ENCODE measurements at places on chromosomes 12 and 14.

GRCh38 chr12:43742106-43742505 lies 16.5 kb downstream of the PUS7L start:
- no peak for DNase-seq

- DNase-seq: no peak
These were observed 4.4 kb downstream of the DLK1 start for GRCh38 chr14:100731011-100731670.

- DNase-seq: no peak
These were observed 411.4 kb upstream of the LMO3 start for GRCh38 chr12:17017402-17017801.

DNA sequence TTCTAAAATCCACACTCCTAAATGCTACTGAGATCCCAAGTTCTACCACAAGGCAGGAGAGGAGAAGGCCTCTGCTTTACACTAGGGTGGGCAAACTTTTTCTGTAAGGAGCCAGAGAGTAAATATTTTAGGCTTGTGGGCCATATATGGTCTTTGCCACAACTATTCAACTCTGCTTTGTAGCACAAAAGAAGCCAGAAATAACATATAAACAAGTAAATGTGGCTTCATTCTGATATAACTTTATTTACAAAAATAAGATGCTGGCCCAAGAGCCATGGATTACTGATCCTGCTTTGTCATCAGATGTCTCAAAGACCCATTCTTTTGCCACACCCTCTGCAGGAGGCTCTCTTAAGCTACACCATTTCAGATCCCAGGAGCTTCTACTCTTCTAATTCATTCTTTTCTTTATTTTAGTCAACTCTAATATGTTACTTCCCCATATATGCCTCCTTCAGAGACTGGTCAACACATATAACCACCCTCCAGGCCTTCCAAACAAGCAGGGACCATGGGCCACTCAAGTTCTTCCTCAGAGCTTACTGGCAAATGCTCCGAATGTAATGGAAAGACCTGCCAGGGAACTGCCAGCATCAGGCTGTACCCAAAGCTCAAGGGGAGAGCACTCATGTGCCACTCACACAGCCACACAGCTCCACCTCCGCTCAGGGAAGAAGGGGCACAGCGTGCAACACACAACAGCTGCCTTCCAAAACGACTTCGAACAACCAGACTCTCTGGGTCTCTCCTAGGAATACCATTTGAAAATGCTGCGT lies 15.6 kb downstream of the APPL2 start:
- no peak for DNase-seq

DNA sequence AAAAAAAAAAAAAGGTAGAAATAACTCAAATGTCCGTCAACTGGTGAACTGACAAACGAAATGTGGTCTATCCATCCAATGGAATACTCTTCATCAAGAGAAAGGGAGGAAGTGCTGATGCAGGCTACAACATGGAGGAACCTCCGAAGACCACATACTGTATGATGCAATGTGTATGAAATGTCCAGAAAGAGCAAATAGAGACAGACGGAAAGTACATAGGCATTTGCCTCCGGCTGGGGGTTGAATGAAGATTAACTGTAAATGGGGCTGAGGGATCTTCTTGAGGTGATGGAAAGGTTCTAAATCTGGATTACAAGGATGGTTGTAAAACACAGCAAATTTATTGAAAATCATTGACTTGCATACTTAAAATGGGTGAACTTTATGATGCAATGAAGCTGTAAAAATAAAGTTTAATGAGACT lies 35.4 kb downstream of the DLK1 start:
- DNase-seq: no peak

GRCh38 chr12:24550609-24551008 lies 398.3 kb downstream of the BCAT1 start:
- DNase-seq: no peak

DNA sequence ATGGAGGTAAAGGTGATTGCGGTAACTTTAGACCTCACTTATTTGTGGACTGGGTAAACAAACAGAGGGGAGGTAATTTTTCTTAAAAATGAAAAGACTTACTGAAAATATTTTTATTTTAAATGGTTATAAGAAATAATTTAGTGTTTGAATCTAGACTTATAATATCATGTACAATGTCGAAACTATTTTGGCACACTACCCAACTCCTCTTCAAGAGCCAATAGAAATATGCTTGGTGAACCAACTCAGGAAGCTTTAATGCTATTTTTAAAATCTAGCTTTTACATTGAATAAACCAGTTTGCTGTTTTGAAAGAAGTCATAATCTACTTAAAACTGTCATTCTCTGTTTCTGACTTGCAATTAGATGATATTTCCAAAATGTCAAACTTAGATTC lies 175.8 kb upstream of the NPAS3 start:
- no peak for DNase-seq

All from NCI-H2029 treated with DMSO at 0.1 percent for 48 hours (cell line).